Activated B cell treated with CpG ODN at 0.5 μM for 24 hours (primary cell): ENCODE measurements at places on chromosomes 3 and 15.

- H3K4me3 ChIP-seq: peak overlapping the region; percentile 89
- peak overlapping the region; percentile 99 for H3K27ac ChIP-seq
- no peaks in the 10 kb centered on the region for H3K27me3 ChIP-seq
- DNase-seq: peak; percentile 56
Measured at GRCh38 chr15:64894395-64895056, 17.2 kb upstream of the ANKDD1A start.

DNA sequence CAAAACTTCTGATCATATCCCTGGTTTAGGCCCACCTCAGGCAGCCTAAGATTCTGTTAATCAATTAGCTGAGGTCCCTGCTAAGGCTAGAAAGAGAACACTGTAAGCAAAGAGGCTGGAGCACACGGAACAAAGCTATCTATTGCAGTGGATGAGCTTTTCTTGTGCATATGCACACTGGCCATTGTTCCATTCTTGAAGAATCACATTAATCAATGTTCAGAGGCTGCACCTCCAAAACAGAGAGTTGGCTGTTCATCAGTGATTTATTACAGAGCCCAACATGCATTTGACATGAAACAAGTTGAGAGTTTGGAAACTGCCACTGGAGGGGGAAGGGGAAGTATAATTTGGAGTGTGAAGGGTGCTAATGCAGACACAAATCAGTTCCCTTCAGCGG is 873.0 kb downstream of the ROBO1 start:
- no peak for DNase-seq
- H3K27me3 ChIP-seq: no peaks in the 10 kb centered on the region
- no peaks in the 10 kb centered on the region for H3K4me1 ChIP-seq

- DNase-seq: no peak
- no peaks in the 10 kb centered on the region for H3K4me1 ChIP-seq
- no peak overlapping the region for H3K4me3 ChIP-seq
- no peaks in the 10 kb centered on the region for H3K36me3 ChIP-seq
- H3K27me3 ChIP-seq: no peaks in the 10 kb centered on the region
- no peak overlapping the region for H3K27ac ChIP-seq
Measured at GRCh38 chr3:99249627-99250026, 348.1 kb upstream of the DCBLD2 start.

GRCh38 chr3:169865176-169865767 is 4.5 kb downstream of the LRRC31 start:
- H3K4me3 ChIP-seq: peak overlapping the region; percentile 63
- H3K36me3 ChIP-seq: no peaks in the 10 kb centered on the region

DNA sequence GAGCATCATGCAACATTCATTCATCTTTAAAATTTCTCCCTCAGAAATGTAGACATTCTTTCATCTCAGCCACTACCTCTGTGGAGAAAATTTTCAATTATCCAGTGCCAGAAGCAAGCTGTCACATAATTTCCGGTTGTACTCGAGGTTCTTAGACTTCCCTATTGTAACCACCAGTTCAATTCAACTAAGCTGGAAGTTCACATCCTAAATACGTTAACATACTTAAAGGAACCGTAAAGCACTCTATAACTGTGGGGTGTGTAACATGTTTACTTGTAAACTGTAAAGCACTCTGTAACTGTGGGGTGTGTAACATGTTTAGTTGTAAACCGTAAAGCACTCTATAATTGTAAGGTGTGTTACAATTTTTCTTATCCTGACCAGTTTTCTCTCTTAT is 150.3 kb downstream of the PLCL2 start:
- no peak overlapping the region for H3K4me3 ChIP-seq
- no peaks in the 10 kb centered on the region for H3K27me3 ChIP-seq
- H3K36me3 ChIP-seq: peaks cover 12% of the 10 kb centered on the region
- no peak overlapping the region for H3K27ac ChIP-seq
- H3K4me1 ChIP-seq: peaks cover 34% of the 10 kb centered on the region

DNA sequence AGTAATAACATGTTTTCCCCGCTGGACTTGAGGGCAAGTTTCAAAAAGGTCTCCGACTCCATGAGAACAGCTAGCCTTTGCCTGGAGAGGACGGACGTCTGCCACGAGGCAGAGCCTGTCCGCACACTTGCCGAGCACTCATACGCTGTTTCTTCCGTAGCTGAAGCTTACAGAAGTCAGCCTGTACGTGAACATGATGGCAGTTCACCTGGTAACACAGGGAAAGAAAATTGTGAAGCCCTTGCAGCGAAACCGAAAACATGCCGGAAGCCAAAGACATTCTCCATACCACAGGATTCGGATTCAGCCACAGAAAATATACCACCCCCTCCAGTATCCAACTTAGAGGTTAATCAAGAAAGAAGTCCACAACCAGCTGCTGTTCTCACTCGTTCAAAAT is 43.9 kb upstream of the RASA2 start:
- peaks cover 61% of the 10 kb centered on the region for H3K36me3 ChIP-seq
- H3K27ac ChIP-seq: no peak overlapping the region
- H3K4me3 ChIP-seq: no peak overlapping the region
- no peaks in the 10 kb centered on the region for H3K27me3 ChIP-seq

- H3K4me3 ChIP-seq: no peak overlapping the region
- no peaks in the 10 kb centered on the region for H3K4me1 ChIP-seq
- H3K27me3 ChIP-seq: no peaks in the 10 kb centered on the region
- no peaks in the 10 kb centered on the region for H3K36me3 ChIP-seq
- no peak for DNase-seq
Measured at GRCh38 chr3:55061720-55062034, 133.8 kb upstream of the LRTM1 start.

- no peak for DNase-seq
- no peaks in the 10 kb centered on the region for H3K27me3 ChIP-seq
- H3K4me1 ChIP-seq: no peaks in the 10 kb centered on the region
- no peaks in the 10 kb centered on the region for H3K36me3 ChIP-seq
- no peak overlapping the region for H3K27ac ChIP-seq
- H3K4me3 ChIP-seq: no peak overlapping the region
Measured at GRCh38 chr3:181534781-181535221, 176.9 kb upstream of the SOX2 start.

DNA sequence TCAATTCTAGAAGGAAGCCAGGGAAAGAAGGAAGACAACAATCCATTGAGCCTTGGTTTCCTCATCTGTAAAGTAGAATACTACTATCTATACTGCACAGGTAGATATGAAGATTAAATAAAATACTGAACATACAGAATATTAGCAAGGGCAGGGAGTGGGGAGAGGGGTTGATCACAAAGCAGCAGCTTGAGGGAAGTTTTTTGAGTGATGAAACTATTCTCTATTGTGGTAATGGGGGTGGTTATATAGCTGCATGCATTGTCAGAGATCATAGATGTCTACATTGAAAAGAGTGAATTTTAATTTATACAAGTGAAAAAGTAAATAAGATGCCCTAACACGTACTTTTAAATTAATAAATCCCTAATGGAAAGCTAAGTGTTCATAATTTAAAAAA is 242.6 kb upstream of the LRTM1 start:
- no peaks in the 10 kb centered on the region for H3K27me3 ChIP-seq
- H3K4me1 ChIP-seq: no peaks in the 10 kb centered on the region
- H3K36me3 ChIP-seq: no peaks in the 10 kb centered on the region

GRCh38 chr15:48653216-48653615 is 7.7 kb upstream of the FBN1 start:
- no peak overlapping the region for H3K27ac ChIP-seq
- H3K36me3 ChIP-seq: no peaks in the 10 kb centered on the region
- no peaks in the 10 kb centered on the region for H3K4me1 ChIP-seq
- no peak overlapping the region for H3K4me3 ChIP-seq

DNA sequence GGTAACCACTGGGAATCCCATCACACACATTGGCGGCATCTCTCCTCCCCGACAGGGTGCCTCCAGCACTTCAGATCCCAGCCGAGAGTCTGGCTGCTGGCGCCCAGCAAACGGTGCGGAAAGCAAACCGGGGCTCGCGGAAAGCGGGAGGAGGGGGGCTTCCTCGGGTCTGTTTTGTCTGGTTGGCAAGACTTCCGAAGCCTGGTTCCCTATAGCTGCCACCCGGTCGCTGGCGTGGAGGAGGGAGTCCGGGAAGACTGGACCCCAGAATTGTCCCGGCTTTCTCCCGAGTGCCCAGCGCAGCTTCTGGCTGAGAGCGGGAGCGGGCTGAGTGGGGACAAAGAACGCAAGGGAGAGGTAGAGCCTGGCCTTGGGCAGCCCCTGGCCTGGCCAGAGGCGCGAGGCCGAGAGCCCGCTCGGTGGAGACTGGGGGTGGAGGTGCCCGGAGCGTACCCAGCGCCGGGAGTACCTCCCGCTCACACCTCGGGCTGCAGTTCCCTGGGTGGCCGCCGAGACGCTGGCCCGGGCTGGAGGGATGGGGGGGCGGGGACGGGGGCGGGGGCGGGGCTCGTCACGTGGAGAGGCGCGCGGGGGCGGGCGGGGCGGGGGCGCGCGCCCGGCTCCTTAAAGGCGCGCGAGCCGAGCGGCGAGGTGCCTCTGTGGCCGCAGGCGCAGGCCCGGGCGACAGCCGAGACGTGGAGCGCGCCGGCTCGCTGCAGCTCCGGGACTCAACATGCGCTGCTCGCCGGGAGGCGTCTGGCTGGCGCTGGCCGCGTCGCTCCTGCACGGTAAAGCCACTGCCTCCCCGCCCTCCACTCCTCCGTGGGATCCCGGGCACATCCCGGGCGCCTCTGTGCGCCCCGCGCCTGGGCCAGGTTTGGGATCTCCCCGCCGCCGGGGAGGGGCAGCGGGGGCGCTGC is at the start of gene CHRNA7:
Gene CHRNA7, plus strand, starts transcription at position 654 of the 920 bp plus-strand sequence. Its CDS starts 80 bp downstream, at position 734.
- no peaks in the 10 kb centered on the region for H3K36me3 ChIP-seq
- H3K4me1 ChIP-seq: peaks cover 10% of the 10 kb centered on the region

DNA sequence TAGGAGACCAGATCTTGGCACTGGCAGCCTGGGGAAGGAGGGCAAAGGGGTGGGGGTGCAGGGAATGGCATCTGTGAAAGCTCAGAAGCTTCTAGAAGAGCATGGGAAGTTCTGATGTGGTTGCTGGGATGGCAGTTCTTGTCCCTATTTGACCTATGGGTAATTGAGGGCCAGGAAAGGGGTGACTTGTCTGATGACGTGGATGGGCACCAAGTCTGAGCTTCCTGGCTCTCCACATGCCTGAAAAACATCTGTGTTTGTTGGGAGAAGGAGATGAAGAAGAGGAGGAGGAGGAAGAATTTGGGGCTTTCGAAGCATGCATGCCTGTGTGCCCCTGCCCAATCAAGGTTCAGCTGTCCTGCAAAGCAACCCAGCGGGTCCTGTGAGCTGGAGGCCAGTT is 158.8 kb downstream of the SMAD6 start:
- H3K4me1 ChIP-seq: peaks cover 36% of the 10 kb centered on the region
- H3K27ac ChIP-seq: no peak overlapping the region
- no peak for DNase-seq
- H3K27me3 ChIP-seq: no peaks in the 10 kb centered on the region
- no peaks in the 10 kb centered on the region for H3K36me3 ChIP-seq

GRCh38 chr15:60580073-60580472 is 101.1 kb upstream of the ICE2 start:
- no peaks in the 10 kb centered on the region for H3K27me3 ChIP-seq
- no peak for DNase-seq
- H3K4me1 ChIP-seq: peaks cover 50% of the 10 kb centered on the region
- H3K27ac ChIP-seq: no peak overlapping the region
- H3K4me3 ChIP-seq: no peak overlapping the region
- no peaks in the 10 kb centered on the region for H3K36me3 ChIP-seq

GRCh38 chr3:172782235-172782634 is 31.7 kb downstream of the ECT2 start:
- H3K4me1 ChIP-seq: no peaks in the 10 kb centered on the region
- no peak overlapping the region for H3K4me3 ChIP-seq
- no peak overlapping the region for H3K27ac ChIP-seq
- no peaks in the 10 kb centered on the region for H3K27me3 ChIP-seq
- H3K36me3 ChIP-seq: peaks cover 9% of the 10 kb centered on the region

DNA sequence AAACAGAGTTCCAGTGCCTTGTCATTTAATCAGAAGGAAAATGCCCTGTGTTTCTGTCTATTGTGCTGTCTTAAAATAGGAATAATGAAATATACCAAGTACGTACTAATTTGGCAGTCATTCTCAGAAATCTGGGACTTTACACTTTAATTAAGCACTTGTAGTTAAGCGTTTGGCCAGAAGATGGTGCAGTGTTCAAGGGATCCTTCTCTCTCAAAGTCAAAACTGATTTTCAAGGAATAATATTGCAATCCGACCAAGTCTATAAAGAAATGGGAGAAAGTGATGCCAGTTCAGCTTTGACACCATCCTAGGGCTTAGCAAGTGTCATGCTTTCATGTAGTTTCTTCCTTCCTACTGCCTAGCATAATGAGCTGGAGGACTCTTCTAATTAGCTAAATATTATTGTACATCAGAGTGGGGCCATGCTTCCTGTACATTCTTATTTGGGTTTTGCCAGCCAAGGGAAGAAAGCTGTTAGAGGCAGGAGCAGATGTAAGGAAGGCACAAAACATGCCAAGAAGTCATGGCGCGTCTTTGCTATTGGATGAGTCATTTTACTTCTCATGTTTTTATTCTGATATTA is 64.8 kb downstream of the SAMMSON start:
- H3K36me3 ChIP-seq: no peaks in the 10 kb centered on the region
- H3K27ac ChIP-seq: no peak overlapping the region
- no peak for DNase-seq
- no peaks in the 10 kb centered on the region for H3K4me1 ChIP-seq

DNA sequence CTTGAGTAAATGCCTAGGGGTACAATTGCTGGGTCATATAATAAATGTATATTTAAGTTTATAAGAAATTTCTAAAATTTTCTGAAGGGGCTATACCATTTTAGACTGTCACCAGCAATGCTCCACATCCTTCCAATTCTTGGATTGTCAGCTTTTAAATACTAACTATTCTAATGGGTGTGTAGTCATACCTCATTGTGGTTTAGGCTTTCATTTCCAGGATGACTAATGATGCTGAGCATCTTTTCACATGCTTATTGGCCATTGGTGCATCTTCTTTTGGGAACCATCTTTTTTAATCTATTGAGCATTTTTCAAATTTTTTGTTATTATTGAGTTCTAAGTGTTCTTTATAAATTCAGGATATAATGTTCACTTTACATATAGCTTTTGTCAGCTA is 52.5 kb upstream of the CORO2B start:
- no peak overlapping the region for H3K27ac ChIP-seq
- H3K4me1 ChIP-seq: peaks cover 18% of the 10 kb centered on the region
- H3K27me3 ChIP-seq: peaks cover 18% of the 10 kb centered on the region
- H3K36me3 ChIP-seq: no peaks in the 10 kb centered on the region
- H3K4me3 ChIP-seq: no peak overlapping the region

DNA sequence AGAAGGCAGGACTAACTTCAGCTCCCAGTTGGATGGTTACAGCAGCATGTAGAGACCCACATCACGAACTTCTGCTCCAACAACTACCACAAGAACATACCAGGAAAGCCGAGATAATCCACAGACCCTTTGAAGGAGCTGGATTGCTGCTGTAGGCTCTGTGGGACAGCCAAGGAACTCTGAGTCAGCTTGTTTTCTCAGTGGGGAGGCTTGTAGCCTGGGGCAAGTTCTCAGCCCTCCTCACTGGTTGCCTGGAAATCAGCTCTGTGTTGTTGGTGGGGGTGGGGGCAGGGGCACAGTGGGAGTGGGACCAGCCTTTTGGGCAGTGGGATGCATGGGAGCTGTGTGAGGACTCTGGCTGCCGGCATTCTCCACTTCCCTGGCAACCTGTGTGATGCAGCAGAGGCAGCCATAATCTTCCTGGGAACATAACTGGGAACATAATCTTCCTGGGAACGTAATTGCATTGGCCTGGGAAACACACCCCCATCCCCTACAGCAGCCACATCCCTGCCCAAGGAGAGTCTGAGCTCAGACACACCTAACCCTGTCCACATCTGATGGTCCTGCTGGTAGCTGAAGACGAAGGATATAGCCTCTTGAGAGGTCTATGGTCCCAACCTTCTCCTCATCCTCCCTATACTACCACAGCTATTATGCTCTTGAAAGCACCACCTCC is 153.1 kb downstream of the PEAK1 start:
- H3K27ac ChIP-seq: no peak overlapping the region
- no peak for DNase-seq
- no peak overlapping the region for H3K4me3 ChIP-seq

- DNase-seq: no peak
- no peak overlapping the region for H3K4me3 ChIP-seq
- H3K4me1 ChIP-seq: peaks cover 3% of the 10 kb centered on the region
- H3K36me3 ChIP-seq: peaks cover 39% of the 10 kb centered on the region
- no peaks in the 10 kb centered on the region for H3K27me3 ChIP-seq
- no peak overlapping the region for H3K27ac ChIP-seq
Measured at GRCh38 chr15:82139823-82140268, 94.0 kb upstream of the MEX3B start.
